Right ventricle myocardium superior (tissue), 1 donor: ENCODE measurements at places on chromosomes 13 and 19. TPM values are rescaled to one million over a fixed set of nuclear protein-coding genes. Genes with fewer than 3 reads are reported as not detected.

CYP2A6 gene
- 0.27 TPM for total RNA-seq

SPRY2 gene
- 35.8 TPM for total RNA-seq

SLC10A2 gene
- total RNA-seq, result not detected

FFAR3 gene
- not detected for total RNA-seq

WTIP gene
- 20.4 TPM for total RNA-seq

CCDC169 gene
- 0.08 TPM for total RNA-seq

IGFL3 gene
- not detected for total RNA-seq

PRMT1 gene
- 110 TPM for total RNA-seq

GRCh38 chr19:1009041-1009980 lies 9.1 kb downstream of the GRIN3B start:
- DNase-seq, result no peak

DNA sequence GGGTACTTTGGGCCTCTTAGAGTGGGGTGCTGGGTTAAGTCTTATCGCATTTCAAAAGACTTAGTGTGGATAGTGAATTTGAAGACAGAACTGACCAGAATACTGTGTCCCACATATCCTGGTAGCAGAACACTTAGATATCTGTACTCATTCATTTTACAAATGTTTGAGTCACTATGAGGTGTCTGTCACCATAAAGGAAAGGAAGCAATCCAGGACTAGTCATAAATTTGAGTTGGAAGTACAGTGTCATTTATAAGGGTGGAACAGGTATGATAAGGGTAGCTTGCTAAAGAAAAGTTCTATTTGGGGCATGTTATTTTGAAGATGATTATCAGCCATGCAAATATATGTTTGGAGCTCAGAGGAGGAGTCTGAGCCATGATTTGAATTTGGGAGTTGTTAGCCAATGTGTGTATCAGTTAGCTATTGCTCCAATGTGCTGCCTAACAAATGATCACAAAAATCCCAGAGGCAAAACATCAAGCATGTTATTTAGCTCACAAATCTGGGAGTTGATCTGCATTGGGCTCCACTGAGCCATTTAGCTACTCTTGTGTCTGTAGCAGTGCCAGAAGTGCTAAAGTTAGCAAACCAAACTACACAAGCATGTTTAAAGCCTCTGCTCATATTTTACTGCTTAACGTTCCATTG lies 20.3 kb downstream of the ZNF699 start:
- no peak for DNase-seq

- DNase-seq, result no peak
Observed at GRCh38 chr13:60158321-60158801, 5.4 kb downstream of the DIAPH3 start.

- DNase-seq, result peak; percentile 51
Observed at GRCh38 chr19:53866865-53867224, 838 bp upstream of the MYADM start.

DNA sequence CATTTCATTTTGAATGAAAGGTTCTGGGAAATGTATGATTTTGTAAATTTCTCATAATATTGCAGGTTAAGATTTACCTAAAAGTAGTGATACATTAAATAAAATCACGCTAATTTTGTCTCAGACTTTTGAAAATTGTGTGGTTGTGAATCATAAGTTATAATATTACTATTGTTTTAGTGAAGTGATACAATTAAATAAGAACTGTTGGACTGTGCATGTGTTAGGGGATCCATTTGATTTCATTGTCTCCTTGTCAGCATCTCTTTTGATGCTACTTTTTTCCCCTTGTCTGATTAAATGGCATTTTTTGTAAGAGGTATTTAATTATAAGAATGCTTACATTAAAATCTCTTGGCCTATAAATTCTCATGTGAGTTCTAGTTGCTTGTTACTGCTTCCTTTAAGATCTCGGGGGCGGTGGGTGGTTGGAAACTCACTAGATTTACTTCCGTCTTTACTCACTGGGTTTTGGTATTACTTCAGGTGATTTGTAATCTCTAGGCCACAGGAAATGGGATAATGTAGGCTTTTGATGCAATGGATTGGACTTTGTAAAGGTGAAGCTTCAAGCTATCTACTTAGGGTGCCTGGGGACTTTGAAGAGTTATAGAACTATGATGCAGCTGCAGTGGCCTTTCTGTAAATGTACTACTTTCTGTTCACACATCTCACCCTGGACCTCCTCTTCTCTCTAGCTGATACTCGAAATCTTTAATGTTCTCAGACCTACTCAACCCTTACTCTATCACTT lies 66.5 kb downstream of the PAN3 start:
- DNase-seq, result no peak

DNA sequence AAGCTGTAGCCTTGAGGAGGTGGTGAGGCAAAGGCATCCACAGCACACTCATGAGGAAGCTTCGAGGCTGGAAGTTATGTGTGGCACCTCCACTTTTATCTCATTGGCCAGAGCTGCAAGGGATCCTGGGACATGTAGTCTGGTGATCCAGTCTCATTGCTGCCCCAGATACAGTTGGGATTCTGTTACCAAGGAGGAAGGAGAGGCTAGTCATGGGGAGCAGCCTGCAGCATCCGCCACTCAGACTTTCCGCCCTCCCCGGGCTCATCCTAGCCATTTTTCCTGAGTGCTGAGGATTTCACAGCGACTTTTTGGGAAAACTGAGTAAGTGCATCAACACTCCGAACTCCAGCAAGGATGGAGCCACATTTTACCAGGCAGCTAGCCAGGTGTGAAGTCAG lies 74.4 kb downstream of the DPF1 start:
- DNase-seq, result no peak

DNA sequence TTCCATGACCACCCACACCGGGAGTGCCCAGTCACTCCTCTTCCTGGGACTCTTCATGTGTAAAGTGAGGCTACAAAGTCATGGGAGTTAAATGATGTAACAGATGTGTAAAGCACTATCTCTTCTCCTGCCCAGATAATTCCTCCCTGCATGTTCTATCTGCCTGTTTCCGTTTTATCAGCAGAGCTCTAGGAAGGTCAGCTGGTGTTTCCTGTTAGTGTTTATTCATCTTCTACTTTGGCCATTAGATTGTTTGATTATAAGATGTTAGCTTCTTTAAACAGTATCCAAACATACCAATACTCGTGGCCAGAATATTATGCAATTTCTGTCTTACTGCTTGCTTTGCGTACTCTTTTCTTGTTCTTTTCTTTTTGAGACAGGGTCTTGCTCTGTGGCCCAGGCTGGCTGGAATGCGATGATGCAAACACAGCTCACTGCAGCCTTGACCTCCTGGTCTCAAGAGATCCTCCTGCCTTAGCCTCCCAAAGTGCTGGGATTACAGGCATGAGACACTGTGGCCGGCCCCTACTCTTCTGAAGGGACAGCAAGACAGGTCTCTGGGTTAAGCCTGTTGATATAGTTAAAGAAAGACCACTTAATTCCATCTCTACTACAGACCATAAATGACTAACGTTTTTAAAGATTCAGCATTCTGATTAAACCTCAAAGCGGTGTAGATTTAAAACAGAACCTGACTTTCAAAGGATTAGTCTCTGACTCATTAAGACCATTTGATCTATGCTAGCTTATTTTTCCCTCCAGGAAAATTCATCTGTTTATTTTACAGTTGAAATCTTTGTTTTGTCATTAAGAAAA lies 97.4 kb upstream of the AKAP11 start:
- no peak for DNase-seq

DNA sequence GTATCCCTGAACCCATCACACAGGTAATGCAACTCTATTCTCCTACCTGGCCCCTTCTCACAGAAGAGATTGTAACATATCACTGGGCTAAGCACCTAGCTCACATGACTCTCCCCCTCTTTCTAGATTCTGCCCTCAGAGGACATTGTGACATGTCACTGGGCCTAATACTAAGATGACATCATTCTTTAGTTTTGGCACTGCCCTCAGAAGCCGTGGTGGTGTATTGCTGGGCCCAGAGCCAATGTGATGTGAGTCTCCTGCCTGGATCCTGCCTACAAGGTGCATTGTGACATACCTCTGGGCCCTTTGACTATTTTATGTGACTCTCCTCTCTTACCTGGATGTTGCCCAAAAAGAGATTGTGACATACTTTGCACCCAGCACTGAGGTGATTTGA lies 21.4 kb upstream of the ZNF730 start:
- no peak for DNase-seq

DNA sequence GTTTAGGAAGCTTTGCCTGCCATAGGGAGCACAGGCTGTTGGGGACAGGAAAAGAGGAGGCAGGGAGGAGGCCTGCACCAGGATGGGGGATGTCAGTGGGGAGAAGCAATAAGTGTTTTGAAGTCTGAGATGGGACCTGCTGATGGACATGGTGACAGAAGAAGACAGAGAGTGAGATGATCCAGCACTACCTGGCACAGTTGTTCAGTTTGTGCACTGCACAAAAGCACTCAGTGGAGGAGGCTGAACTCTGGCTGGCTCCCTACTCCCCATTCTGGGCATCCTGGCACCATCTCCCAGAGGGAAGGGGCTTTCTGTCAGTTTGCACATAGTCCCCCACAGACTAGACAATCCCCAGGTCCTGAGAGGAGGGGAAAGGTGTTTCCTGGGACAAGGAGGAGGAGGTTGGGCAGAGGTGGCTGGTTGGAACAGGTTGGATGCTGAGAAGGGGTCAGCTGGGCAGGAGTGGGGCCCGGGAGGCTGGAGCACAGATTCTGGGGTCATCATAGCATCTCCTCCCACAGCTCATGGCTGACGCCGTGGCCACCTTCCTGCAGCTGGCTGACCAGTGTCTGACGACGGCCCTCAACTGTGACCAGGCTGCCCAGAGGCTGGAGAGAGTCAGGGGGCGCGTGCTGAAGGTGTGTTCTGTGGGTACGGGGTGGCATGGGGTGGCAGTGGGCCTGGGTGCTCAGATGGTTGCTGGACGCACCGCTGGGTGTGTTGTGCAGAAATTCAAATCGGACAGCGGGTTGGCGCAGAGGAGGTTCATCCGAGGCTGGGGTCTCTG lies 12.5 kb upstream of the COLGALT1 start:
- DNase-seq, result no peak

DNA sequence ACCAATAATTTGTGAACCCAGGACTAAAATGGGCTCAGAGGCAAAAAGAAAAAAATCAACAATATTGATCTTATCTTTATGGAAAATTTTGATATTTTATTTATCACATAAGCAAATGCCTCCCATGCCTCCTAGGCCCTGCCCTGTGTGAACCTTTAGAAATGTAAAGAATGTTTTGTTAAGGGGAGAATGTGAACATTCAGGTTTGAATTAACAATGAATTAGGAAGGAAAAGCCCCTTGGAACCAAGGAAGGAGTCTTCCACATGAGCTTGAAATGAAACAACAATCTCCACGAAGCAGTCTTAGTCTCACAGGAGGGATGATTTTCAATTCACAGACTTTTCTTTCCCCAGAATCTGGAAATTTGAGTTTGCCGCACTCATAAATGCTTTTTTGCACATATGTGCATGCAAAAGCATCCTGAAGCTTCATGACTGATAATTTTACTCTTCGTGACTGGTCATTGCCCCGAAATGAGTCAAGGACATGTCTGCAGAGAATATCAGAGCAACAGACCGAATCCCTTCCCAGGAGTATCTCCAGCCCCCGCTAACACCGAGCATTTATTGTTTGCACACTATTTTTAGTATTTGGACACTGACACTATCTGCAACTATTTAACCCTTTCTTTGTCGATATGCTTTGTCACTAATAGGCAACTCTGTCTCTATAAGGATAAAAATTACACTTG lies 135.2 kb downstream of the DCT start:
- DNase-seq, result no peak

DNA sequence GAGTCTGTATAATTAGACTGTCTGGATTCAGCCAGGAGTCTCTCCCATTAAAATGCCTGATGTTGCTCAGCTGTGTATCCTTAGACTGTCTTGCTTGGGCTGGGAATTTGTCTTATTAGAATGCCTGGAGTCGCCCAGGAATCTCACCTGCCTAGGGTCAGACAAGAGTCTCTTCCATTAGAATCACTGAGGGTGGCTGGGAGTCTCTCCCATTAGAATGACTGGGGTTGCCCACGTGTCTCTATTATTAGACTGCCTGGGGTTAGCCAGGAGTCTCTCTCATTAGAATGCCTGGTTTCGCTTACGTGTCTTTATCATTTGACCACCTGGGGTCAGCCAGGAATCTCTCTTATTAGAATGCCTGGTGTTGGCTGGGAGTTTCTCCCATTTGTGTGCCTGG lies 1450.0 kb downstream of the UQCRFS1 start:
- DNase-seq, result no peak

- DNase-seq, result no peak
Observed at GRCh38 chr13:106471957-106472543, 63.4 kb downstream of the EFNB2 start.

GRCh38 chr19:31693131-31693932 lies 344.1 kb upstream of the TSHZ3 start:
- no peak for DNase-seq

DNA sequence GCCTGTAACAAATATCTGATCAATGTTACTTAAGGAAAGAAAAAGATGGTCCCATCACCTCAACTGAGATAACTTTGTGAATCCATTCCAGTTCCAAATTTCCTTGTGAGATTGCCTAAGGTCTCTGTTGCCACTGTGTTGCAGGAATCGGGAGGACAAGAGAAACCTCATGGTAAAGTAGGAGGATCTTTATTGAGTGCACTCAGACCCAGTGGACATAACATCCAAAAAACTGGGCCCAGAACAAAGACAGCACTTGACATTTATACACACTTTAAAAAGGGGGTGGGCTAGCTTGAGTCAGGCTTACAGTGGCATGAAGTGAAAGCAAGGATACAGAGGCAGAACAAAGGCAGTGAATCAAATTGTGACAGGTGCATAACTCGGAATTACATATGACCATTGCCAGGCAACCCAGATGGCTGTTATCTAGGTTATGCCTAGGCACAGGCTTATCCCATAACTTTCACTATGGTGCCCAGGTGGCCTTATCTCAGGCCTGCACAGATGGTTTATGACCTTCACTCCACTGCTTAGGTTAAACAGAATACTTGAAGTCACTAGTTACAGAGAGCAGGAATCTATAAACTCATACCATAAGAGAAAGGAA lies 459.4 kb upstream of the PCDH20 start:
- DNase-seq, result no peak

- no peak for DNase-seq
Observed at GRCh38 chr13:46341112-46341711, 45.8 kb downstream of the RUBCNL start.

- no peak for DNase-seq
Observed at GRCh38 chr13:74074723-74075122, 59.5 kb downstream of the KLF12 start.

- DNase-seq, result no peak
Observed at GRCh38 chr13:75399168-75399878, 82.6 kb downstream of the TBC1D4 start.
